ENCODE measurements at places on chromosomes 4 and X.
A peak's percentile ranks its signal among the peaks of the same experiment; 100 is the strongest.

GRCh38 chr4:38119668-38120385, 159.6 kb downstream of the PTTG2 start:
- H3K27ac ChIP-seq = no peak overlapping the region
- no peak overlapping the region for H3K4me3 ChIP-seq
- H3K4me1 ChIP-seq = peaks cover 5% of the 10 kb centered on the region
- no peaks in the 10 kb centered on the region for H3K27me3 ChIP-seq
- DNase-seq = no peak

GRCh38 chrX:99078301-99078700, 1331.8 kb downstream of the PCDH19 start:
- no peaks in the 10 kb centered on the region for H3K36me3 ChIP-seq
- H3K27me3 ChIP-seq = no peaks in the 10 kb centered on the region
- H3K4me1 ChIP-seq = no peaks in the 10 kb centered on the region
- H3K4me3 ChIP-seq = no peak overlapping the region

- peak overlapping the region; percentile 79 for H3K27ac ChIP-seq
- peaks cover 23% of the 10 kb centered on the region for H3K4me1 ChIP-seq
- peaks cover 17% of the 10 kb centered on the region for H3K36me3 ChIP-seq
- peak overlapping the region; percentile 12 for H3K4me3 ChIP-seq
Observed at GRCh38 chr4:184416913-184417734, 57.2 kb downstream of the IRF2 start.

GRCh38 chr4:184265546-184266351, 48.1 kb upstream of the ENPP6 start:
- no peak overlapping the region for H3K4me3 ChIP-seq
- H3K4me1 ChIP-seq = peaks cover 7% of the 10 kb centered on the region
- no peak for DNase-seq
- no peak overlapping the region for H3K27ac ChIP-seq

DNA sequence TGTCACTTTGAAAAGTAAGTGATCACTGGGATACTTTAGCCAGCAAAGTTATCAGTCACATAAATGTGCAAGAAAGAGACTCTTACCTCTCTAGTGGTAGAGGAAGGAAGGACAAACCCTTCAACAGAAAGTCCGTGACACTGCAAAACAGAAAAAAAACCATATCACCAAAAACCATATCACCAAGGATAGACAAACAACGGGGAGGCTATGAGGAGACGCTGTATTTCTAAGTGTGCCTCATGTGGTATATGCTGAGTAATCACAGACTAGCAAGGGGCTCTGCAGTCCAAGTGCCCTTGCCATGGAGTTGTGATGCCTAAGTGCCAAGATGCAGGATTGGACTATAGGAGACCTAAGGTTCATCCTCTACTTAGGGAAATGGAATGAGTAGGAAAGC, 11.5 kb upstream of the HDAC8 start:
- DNase-seq = no peak
- no peaks in the 10 kb centered on the region for H3K36me3 ChIP-seq
- H3K4me3 ChIP-seq = no peak overlapping the region
- H3K27me3 ChIP-seq = no peaks in the 10 kb centered on the region
- no peaks in the 10 kb centered on the region for H3K4me1 ChIP-seq

GRCh38 chr4:14562901-14563300, 439.4 kb upstream of the CPEB2 start:
- no peak overlapping the region for H3K27ac ChIP-seq
- no peaks in the 10 kb centered on the region for H3K36me3 ChIP-seq
- DNase-seq = no peak
- no peak overlapping the region for H3K4me3 ChIP-seq

- H3K27ac ChIP-seq = no peak overlapping the region
- DNase-seq = no peak
- no peaks in the 10 kb centered on the region for H3K36me3 ChIP-seq
- no peak overlapping the region for H3K4me3 ChIP-seq
- peaks cover 11% of the 10 kb centered on the region for H3K4me1 ChIP-seq
Observed at GRCh38 chr4:26823583-26823982, 37.1 kb upstream of the STIM2 start.

DNA sequence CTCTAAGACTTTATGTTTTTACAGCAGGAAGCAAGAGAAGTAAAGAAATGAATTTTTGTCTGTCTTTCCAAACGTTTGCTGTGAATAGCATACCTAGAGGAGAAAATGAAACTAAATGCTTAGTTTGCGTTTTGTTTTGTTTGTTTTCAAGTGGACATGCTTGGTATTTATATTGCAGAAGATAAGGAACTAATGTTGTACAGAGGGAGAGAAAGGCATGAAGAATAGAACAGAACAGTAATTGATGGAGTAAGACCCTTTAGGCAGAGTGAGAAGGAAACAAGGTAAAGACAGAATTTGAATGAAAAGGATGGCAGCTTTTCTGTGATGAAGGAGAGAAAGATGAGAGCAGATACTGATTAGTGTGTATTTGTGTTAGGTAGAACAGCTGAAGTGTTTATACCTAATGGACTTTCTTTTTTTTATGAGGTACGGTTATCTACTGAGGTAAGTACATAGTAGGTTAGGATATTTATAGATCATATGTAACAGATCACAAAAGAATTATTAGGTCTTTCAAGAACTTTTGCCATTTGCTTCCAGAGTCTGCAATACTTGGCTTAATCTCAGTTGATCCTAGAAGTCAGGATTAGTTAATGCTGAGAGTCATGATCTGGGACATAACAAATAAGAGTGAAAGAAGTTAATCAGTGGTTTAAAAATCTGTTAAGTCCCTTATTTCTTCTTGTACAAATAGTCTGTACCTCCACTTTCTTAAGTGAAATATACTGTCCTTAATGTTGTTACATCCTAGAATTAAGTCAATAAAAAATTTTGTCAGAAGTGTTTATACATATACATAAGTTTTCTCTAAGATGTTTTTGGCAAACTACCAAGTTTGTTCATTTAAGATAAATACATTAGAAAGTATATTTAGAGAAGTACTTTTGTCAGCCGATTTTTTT, 36.8 kb downstream of the FABP2 start:
- no peak overlapping the region for H3K4me3 ChIP-seq
- no peak overlapping the region for H3K27ac ChIP-seq
- DNase-seq = no peak
- peaks cover 6% of the 10 kb centered on the region for H3K36me3 ChIP-seq
- H3K4me1 ChIP-seq = peaks cover 23% of the 10 kb centered on the region

GRCh38 chr4:33104273-33104672, 2384.1 kb downstream of the PCDH7 start:
- H3K27me3 ChIP-seq = no peaks in the 10 kb centered on the region
- DNase-seq = no peak
- no peak overlapping the region for H3K27ac ChIP-seq
- no peaks in the 10 kb centered on the region for H3K4me1 ChIP-seq

- no peaks in the 10 kb centered on the region for H3K4me1 ChIP-seq
- H3K27me3 ChIP-seq = no peaks in the 10 kb centered on the region
- H3K4me3 ChIP-seq = no peak overlapping the region
- no peak for DNase-seq
- H3K27ac ChIP-seq = no peak overlapping the region
- no peaks in the 10 kb centered on the region for H3K36me3 ChIP-seq
Observed at GRCh38 chrX:103099691-103100090, 6.7 kb upstream of the NXF3 start.

- H3K27me3 ChIP-seq = no peaks in the 10 kb centered on the region
- H3K4me3 ChIP-seq = no peak overlapping the region
- peaks cover 7% of the 10 kb centered on the region for H3K36me3 ChIP-seq
- DNase-seq = no peak
- peaks cover 18% of the 10 kb centered on the region for H3K4me1 ChIP-seq
Observed at GRCh38 chr4:102546635-102547034, 45.5 kb downstream of the NFKB1 start.

DNA sequence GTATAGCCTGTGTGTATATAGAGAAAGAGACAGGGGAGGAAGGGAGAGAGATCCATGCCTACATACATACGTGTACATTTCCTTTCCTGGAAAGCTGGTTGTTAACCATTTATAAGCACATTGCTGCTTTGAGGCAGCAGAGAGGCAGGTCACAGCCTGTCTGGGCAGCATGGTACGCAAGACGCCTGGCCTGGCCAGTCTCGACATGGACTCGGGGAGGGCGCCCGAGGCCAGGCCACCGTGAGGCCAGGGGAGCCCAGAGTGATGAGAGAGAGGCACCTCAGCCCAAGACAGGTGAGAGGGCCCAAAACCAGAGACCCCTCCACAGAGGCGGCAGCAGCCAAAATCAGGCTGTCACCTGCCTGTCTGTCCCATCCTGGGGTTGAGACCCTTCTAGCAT, 3.9 kb downstream of the TREX2 start:
- H3K27me3 ChIP-seq = no peaks in the 10 kb centered on the region
- H3K4me1 ChIP-seq = no peaks in the 10 kb centered on the region
- no peak overlapping the region for H3K27ac ChIP-seq
- DNase-seq = no peak
- no peaks in the 10 kb centered on the region for H3K36me3 ChIP-seq
- H3K4me3 ChIP-seq = no peak overlapping the region

- H3K36me3 ChIP-seq = peaks cover 9% of the 10 kb centered on the region
- no peak for DNase-seq
- no peaks in the 10 kb centered on the region for H3K4me1 ChIP-seq
- H3K27ac ChIP-seq = no peak overlapping the region
Observed at GRCh38 chr4:48163746-48164145, 29.7 kb upstream of the TXK start.

DNA sequence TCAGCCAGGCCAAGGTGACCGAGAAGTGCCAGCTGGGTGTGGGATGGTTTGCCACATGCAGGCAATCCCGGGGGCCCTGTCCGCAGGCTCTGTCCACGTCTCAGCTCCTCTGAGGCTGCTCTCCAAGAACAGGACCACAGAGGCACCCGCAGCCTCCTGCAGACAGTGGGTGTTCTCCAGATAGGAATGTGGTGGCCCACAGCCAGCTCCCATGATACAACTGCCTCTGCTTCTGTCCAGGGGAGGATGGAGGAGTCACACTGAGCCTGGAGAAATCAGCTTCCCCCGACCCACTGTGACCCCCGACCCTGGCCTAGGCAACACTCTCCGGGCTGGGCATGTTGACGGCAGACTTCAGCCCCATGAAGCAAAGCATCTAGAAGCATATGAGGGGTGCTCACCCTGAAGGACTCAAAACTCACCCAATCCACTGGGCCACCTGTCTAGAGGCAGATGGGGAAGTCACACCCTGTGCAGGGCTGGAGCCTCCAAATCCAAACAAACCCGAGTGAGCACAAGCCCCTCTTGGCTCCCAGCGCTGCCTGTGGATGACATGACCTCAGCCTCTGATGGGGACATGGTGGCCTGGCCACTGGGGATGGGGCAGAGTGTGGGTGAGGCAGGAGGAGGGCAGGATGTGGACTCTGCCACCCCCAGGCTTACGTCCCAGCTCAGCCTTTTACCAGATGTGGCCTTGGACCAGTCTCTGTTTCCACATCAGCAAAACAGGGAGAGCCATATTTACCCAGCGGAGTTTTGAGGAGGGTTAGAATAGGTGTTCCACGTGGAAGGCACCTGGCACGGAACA, 102.3 kb downstream of the PSAPL1 start:
- no peaks in the 10 kb centered on the region for H3K36me3 ChIP-seq
- DNase-seq = no peak
- H3K27me3 ChIP-seq = peaks cover 4% of the 10 kb centered on the region
- H3K27ac ChIP-seq = no peak overlapping the region
- H3K4me1 ChIP-seq = peaks cover 15% of the 10 kb centered on the region

DNA sequence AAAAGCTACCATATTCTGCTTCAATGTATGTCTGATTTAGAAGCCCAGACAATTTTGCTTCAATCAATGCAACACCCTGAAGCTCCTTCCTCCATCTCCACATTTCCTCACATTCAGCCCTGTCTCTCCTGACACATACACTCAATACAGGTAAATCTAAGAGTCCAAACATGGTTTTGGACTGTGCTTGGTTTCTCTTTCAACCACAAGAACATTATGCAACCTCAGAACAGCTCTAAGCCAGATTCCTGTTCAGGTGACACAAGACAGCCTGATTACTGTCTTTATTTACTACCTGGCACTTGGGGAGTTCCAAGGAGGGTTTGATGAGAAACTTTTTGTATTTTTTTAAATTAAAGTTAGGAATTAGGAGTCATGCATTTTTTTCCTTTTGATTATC, 307.5 kb upstream of the SLIT2 start:
- H3K4me3 ChIP-seq = no peak overlapping the region
- H3K36me3 ChIP-seq = no peaks in the 10 kb centered on the region
- H3K27ac ChIP-seq = no peak overlapping the region
- peaks cover 7% of the 10 kb centered on the region for H3K4me1 ChIP-seq

DNA sequence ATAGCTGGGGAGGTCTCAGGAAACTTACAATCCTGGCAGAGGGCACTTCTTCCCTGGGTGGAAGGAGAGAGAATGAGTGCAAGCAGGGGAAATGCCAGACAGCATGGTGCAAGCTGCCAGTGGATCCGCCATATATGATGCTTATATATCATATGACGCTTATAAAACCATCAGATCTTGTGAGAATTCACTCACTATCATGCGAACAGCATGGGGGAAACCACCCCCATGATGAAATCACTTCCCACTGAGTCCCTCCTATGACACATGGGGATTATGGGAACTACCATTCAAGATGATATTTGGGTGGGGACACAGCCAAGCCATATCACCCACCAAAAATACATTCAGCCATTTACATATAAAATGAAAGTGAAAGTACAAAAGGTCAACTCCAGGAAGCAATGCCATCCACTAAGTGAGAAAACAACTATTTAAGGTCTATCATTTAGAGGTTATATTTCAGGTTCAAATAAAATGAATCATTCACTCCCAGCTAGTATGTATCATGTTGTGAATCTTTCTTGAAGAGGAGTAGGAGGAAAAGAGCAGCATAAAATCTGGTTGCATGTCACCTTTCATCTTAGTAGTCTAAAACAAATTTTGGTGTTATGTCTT, 20.3 kb upstream of the DYNLT3 start:
- H3K4me1 ChIP-seq = peaks cover 6% of the 10 kb centered on the region
- H3K27me3 ChIP-seq = no peaks in the 10 kb centered on the region
- no peak overlapping the region for H3K27ac ChIP-seq
- no peak overlapping the region for H3K4me3 ChIP-seq
- DNase-seq = no peak

- no peaks in the 10 kb centered on the region for H3K4me1 ChIP-seq
- no peaks in the 10 kb centered on the region for H3K36me3 ChIP-seq
- no peak overlapping the region for H3K4me3 ChIP-seq
- no peak overlapping the region for H3K27ac ChIP-seq
- no peak for DNase-seq
- no peaks in the 10 kb centered on the region for H3K27me3 ChIP-seq
Observed at GRCh38 chrX:78388663-78389062, 61.3 kb upstream of the CYSLTR1 start.

GRCh38 chrX:107290019-107290418, 83.6 kb downstream of the DNAAF6 start:
- no peaks in the 10 kb centered on the region for H3K4me1 ChIP-seq
- DNase-seq = no peak
- no peak overlapping the region for H3K27ac ChIP-seq
- no peaks in the 10 kb centered on the region for H3K36me3 ChIP-seq
- no peaks in the 10 kb centered on the region for H3K27me3 ChIP-seq
- no peak overlapping the region for H3K4me3 ChIP-seq

Data from suprapubic skin (tissue), 4 donors.